ENCODE measurements at places on chromosomes 13 and 19. TPM values are rescaled to one million over a fixed set of nuclear protein-coding genes. Genes with fewer than 3 reads are reported as not detected.

ZIM2 gene
- 1.4 TPM for total RNA-seq

LPAR6 gene
- 24.8 TPM for total RNA-seq

MAB21L1 gene
- 0.63 TPM for total RNA-seq

PRKD2 gene
- 53.6 TPM for total RNA-seq

CPT1C gene
- total RNA-seq, result 2.5 TPM

C1QTNF9 gene
- 0.41 TPM for total RNA-seq

PSG2 gene
- not detected for total RNA-seq

TMEM86B gene
- total RNA-seq, result 2.4 TPM

RFPL4A gene
- total RNA-seq, result not detected

ZBTB32 gene
- not detected for total RNA-seq
